ENCODE measurements at places on chromosomes 3 and 15.

DNA sequence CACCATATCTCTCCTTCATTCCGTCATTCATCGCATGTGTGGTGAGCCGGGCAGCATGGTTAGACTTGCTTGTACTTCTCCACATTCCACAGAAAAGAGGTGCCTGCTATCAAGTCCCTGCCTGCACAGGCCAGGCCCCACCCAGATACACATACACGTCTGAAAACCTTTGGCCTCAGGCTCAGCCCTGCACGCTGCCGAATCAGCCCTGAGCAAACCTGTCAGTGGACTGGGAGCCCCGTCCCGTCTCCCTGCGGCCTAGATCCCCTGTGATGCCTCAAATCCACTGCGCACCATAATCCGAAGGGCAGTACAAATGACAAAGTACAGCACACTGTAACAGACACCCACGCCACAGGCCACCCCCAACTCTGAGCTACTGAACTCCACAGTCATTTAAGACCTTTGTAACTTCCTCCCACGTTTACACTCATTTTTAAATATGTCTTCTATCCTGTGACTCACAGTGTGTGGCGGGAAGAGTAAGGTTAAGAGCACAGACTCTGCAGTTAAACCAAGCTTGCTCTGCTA, 67.1 kb downstream of the MB21D2 start:
- peak; percentile 45 for DNase-seq

DNA sequence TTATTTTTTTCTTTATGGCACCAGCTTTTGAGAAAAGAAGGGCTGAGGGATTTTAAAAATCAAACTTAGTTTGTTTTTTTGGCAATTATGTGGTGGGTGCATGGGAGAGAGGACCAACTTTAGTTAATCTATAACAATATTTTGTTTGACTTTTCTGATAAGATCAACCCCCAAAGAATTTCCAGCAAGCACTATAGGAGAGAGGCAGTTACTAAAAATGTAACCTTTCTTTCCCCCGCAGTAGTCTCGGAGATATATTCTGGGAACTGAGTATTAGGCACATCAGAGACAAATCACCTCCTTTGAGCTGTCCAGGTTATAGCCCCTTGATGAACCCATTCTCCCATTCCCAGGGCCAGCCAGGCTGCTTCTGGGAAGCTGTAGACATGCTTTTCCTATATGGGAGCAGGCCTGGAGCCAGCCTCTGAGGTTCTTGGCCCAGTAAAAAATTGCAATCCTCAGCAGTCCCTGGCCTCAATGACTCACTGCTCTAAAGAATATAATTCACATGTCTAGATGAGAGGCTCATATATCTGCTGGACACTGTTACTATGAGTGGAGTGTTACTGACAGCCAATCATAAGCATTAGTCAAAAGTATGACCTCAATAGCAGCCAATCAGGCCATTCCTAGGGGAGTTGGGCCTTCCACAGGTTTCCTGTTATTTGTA, 138.3 kb upstream of the AGBL1 start:
- peak; percentile 77 for DNase-seq

DNA sequence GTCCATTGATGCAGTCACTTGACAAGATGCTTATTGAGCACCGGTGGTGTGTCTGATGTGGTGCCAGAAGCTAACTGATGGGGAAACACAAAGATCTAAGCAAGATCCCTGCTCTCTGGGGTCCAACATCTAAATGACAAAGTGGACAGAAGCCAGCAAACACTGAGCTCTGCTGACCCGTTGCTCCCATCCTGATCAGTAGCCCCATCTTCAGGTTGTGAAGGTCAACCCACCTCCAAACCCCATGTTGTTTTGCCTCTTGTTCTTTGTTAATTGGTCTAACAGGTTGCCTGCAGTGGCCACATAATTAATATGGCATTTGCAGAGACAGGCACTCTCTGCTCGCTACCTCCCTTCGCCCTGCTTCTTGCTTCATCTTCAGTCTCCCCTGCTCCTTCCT, 21.5 kb upstream of the GLCE start:
- no peak for DNase-seq

GRCh38 chr3:146590521-146590920, 14.6 kb downstream of the PLSCR5 start:
- no peak for DNase-seq

DNA sequence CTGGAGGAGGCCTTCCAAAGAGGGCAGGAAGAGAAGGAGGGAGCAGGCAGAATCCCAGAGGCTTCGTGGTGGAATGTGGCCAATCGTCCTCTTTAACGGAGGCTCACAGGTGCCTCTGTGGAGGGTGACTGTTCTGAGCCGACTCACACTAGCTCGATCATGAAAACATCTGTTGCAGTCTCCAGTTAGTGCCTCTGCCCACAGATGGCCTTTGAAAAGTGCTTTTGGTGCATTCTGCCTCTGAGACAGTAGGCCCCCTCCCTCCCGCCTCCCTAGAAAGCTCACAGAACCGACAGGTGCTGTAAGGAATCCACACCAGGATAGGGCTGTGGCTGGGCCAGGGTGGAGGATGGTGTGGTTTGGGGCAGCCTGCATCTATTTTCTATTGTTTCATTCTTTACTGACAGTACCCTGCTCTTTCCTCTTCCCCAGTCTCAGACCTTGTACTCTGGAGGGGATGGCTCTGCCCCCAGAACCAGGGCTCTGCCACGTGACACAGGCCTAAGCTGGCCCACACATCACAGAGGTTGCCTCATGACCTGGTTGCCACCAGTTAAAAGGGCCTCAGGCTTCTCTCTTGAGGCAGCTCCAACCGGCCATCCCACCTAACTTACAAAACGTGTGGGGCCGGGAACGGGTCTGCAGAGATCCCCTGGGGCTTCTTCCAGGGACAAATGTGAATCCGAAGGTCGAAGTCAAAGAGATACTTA, 27.2 kb upstream of the PIGZ start:
- no peak for DNase-seq

- no peak for DNase-seq
Measured at GRCh38 chr3:150635076-150635475, 32.0 kb downstream of the SELENOT start.

DNA sequence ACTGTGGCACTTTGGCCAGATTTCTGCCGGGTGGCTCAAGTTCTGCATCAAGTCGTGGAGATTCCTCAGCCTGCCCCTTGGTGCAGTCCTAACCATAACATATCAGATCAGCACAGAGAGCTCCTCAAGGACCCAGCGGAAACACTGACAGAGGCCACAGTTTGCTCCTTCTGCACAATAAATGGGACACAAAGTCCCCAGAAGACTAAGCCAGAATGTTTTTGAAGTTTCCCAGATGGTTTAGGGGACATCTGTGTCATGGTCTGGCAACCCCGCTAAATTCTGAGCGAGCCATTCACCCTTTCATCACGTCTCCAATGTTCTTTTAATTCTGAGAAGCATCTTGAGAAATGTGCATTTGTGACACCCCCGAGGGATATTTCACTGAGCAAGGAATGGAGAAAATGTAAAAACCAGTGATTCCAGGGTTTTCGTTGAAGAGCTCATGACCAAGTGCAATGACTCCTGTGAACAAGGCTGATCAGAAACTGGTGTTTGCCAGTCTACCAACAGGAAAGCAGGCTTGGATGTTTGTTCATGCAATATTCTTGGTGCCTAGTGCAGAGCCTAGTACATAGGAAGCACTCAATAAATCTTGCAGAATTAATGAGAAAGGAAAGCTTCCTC, 64.8 kb upstream of the LMCD1 start:
- DNase-seq: no peak

DNA sequence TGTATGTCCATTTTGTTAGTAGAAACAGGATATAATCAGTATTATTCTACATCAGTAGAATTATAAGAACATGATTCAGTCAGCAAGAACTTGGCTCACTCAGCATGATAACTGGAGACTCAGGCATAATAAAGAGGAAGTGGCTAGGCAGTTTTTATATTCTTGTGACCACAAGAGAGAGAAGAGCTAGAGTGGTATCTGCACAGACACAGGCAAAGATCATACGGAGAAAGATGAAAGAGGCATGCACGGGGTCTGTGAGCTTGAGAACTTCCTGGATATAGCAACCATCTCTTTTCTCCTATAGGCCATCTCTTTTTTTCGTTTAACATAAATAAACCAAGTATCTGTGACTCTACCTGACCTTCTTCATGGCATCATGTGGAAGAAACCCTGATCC, 46.8 kb downstream of the MYO5A start:
- peak; percentile 68 for DNase-seq

GRCh38 chr15:36877294-36877693, 223.1 kb downstream of the MEIS2 start:
- DNase-seq: no peak

GRCh38 chr3:70982284-70982683, 601.2 kb downstream of the FOXP1 start:
- DNase-seq: no peak

DNA sequence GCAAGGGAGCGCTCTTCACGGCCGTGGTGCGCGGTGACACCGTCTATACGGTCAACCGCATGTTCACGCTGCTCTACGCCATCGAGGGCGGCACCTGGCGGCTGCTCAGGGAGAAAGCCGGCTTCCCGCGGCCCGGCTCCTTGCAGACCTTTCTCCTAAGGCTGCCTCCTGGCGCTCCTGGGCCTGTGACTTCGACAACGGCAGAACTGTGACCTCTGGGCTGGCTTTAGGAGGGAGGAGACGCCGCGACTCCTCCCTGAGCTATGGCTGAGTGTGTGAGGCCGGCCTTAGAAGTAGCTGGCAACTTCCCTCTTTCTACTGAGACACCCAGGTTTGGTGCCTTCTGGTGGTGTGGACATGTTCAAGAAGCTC, 1.4 kb downstream of the KBTBD13 start:
- peak; percentile 91 for DNase-seq

DNA sequence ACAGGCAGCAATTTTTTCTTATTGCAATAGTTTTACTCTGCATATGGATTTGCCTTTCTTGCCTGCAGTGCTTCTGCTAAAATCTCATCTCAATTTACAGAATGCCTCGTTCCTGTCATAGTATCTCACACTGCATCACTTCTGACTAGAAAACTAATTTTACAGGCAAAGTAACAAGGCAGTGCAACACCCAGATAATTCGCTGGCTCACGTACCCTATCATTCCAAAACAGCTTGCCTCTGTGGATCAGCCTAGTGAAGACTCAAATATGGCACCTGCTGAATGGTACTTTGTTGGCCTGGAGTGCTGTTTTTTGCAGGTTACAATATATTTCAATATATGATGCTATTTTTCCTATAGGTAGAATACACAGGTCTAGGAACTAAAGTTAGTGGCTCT, 5.3 kb downstream of the EIF5A2 start:
- no peak for DNase-seq

- DNase-seq: no peak
Measured at GRCh38 chr3:25107918-25108617, 320.0 kb upstream of the RARB start.
